ENCODE measurements at places on chromosomes 3 and 15.

DNA sequence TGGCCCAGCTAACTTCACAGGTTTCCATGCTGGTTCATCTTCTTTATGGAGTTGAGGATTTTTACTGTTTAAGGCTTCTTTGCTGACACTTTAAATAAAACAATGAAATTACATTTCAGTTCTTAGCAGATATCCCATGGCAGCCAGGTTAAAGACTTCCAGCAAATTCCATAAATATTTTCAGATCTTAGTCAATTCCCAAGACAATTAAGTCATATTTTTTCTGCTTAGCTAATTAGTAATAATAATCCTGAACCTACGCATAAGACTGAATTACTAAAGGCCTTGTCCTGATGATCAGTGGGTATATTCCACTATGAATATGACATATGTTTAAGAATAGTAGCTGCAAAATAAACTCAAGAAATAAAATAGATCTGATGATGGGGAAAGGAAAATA is 83.3 kb downstream of the NR2E3 start:
- no peak for DNase-seq

- no peak for DNase-seq
Measured at GRCh38 chr3:98980915-98981596, 79.6 kb upstream of the DCBLD2 start.

GRCh38 chr3:34132069-34132692 is 333.8 kb downstream of the PDCD6IP start:
- no peak for DNase-seq

DNA sequence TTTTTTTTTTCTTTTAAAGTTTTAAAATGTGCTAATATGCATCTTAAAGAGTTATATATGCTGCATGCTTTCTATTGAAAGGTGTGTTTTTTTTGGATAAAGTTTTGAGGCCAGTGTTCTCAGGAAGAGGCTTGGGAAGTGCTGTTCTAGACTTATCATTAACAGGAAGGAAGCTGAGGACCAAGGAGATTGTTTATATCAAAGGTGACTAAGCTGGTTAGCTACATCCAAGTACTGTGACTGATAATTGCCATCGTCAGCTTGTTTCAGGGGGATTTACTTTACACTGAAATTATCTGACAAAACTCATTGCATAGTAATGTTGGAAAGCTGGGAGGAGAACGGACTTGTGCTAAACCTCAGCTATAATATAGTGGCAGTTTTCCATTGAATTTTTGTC is 36.3 kb upstream of the UTS2B start:
- no peak for DNase-seq

- DNase-seq: no peak
Measured at GRCh38 chr3:39550354-39551051, 83.0 kb downstream of the MOBP start.

GRCh38 chr3:179088306-179088705 is 16.7 kb upstream of the ZMAT3 start:
- DNase-seq: no peak

DNA sequence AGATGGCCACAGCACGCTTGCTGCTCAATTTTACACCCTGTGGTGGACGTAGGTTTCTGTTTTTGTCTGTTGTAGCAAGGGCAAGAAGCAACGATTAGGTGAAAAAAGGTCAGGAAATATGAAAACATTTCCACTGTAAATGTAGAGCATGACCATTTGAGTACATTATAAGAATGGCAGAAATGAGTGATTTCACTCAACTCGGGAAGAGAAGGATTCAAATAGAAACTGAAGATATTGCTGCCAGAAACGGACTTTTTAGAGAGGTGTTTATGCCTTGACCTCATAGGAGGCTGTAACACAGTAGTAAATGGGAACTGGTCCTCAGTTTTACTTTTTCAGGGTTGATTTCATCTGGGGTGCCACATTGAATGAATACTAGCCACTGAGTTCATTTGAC is 33.1 kb upstream of the GASK1A start:
- no peak for DNase-seq

DNA sequence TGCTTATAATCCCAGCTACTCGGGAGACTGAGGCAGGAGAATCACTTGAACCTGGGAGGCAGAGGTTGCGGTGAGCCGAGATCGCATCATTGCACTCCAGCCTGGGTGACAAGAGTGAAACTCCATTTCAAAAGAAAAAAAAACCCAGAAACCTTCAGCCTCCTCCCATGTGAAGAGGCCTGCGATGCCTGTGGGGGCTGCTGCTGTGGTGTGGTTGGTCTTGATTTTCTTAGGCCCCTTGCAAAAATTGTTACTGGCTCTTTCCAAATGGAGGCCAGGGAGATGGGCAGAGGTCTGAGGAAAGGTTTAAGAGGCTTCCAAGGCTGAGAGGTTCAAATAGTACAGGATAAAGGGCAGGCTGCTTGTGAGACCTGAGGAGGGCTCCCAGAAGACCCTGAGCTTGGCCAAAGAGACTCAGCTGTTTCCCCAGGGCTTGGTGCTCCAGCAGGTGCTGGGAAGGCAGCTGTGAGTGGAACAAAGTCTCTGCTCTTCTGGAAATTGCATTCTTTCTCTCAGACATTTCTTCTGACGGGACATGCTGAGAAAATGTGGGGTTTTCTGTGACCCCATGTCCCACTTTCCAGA is 18.4 kb downstream of the GCSAM start:
- DNase-seq: no peak

GRCh38 chr3:135992072-135992471 is 26.5 kb downstream of the PPP2R3A start:
- no peak for DNase-seq

GRCh38 chr3:52554026-52554755 is 17.8 kb downstream of the UQCC5 start:
- no peak for DNase-seq

DNA sequence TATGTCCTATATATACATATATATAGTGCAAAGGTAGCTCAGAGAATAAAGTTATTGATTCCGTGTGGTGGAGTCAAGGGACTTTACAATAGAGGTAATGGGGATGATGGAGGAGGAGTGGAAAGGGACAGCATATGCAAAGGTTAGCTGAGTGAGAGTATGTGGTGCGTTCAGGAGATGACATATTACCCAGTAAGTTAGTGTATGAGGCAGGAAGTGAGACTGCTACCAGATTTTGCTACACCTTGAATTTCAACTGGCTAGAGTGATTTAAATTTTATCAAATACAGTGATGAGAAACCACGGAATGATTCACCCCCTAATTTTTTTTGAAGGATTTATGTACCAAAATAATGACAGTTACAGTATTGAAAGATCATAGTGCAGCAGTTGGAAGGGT is 2.8 kb downstream of the ACTL6A start:
- DNase-seq: no peak

DNA sequence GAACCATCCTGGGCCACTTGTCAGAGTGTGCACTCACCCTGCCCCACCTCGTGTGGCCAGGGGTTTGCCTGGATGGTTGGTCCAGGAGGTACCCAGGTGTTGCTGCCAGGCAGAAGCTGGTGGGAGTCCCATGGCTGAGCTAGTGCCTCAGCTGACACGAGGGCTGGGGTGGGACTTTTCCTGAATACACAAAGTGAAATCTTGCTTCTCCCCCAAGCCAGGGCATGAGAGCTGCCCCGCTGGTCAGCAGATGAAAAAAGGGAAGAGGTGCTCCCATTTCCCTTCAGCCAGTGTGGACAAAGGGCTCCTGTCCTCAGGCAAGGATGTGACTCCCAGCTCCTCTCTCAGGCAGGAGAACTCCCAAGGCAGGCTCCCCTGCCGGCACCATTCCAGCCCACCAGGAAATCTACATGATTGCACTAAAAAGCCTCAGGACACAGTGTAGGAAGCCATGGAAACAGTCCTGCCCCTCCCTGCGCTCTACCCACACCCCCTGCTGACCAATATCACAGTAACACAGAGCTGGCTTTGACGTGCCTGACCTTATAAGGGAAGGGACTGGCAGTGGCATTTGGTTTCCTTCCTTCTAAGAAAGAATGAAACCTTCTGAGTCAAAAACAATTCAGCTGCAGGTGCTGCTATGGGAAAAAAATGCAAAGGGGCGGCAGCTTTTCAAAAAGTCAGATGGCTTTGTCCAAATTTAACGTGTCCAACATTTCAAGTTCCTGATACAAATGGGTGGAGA is 33.9 kb downstream of the MYO5C start:
- peak; percentile 67 for DNase-seq

DNA sequence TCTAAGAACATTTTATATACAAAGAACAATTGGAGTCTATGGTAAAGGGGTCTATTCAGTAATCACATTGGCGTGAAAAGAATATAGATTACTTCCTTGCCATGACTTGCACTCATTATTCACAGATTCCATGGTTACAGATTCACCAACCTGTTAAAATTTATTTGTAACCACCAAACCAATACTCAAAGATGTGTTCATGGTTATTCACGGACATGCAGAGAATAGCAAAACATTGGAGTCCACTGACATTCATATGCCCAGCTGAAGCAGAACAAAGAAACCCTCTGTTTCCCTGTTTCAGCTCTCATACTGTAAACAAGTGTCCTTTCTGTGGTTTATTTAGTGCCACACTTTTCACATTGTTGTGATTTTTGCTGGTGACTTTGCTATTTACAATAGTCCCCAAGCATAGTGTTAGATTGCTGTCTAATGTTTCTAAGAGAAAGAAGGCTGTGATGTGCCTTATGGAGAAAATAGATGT is 185.8 kb upstream of the TTC14 start:
- DNase-seq: no peak

- DNase-seq: no peak
Measured at GRCh38 chr3:33426068-33426467, 14.1 kb downstream of the UBP1 start.

GRCh38 chr3:104952146-104952972 is 414.4 kb upstream of the ALCAM start:
- no peak for DNase-seq

- DNase-seq: no peak
Measured at GRCh38 chr3:145094355-145094941, 1066.5 kb downstream of the PLOD2 start.

DNA sequence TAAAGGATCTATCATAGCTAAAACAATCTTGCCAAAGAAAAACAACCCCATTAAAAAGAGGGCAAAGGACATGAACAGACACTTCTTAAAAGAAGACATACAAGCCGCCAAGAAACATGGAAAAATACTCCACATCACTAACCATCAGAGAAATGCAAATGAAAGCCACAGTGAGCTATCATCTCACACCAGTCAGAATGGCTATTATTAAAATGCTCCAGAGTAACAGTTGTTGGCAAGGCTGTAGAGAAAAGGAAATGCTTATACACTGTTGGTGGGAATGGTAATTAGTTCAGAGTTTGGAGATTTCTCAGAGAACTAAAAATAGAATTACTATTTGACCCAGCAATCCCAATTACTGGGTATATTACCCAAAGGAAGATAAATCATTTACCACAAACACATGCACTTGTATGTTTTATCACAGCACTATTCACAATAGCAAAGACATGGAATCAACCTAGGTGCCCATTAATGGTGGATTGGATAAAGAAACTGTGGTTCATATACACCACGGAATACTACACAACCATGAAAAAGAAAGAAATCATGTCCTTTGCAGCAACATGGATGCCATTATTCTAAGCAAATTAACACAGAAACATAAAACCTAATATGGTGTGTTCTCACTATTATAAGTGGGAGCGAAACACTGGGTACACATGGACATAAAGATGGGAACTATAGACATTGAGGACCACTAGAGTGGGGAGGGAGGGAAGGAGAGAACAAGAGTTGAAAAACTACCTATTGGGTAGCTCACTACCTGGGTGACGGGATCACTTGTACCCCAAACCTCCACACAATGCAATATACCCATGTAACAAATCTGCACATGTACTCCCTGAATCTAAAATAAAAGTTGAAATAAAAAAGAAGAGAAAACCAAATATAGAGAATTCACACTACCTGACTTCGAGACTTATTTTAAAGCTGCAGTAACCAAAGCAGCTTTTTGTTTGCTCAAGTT is 32.6 kb downstream of the ITGA11 start:
- DNase-seq: no peak

GRCh38 chr15:81338170-81339007 is 14.4 kb upstream of the STARD5 start:
- no peak for DNase-seq

DNA sequence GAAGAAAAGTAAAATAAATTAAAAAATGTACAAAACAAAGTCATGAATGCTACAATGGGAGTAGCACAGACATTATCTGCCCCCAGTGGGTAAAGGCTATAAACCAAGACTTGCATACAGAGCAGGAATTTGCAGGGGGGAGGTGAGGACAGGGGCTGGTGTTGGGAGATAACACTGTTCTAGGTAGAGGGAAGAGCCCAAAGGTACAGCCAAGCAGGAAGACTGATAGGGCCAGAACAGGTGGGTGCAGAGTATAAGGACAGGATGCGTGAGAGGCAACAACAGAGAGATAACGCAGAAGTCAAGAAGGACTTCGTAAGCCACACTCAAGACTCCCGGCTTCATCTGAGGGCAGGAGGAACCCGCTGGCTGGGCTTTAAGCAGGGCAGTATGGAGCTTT is 146.5 kb downstream of the CTNNB1 start:
- no peak for DNase-seq

- DNase-seq: no peak
Measured at GRCh38 chr3:130609166-130609979, 92.4 kb downstream of the COL6A6 start.

- DNase-seq: no peak
Measured at GRCh38 chr3:66142079-66142478, 78.7 kb upstream of the SLC25A26 start.

DNA sequence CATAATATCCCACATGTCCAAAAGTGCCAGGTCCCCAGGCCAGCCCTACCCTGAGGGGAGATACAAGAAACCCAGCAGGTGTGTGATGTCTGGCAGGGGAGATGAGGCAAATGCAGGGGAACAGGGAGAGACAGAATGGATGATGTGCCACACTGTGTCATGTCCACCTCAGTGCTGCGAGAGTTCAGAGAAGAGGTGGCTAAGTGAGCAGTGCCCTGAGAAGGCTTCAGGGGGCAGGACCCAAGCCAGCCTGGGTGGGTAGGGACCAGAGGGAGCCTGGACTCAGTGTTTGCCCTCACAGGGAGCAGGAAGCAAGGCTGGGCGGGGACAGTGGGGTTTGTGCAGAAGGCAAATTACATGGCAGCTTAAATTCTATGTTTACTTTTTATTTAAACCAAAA is 61.2 kb downstream of the KLHL6 start:
- DNase-seq: no peak

DNA sequence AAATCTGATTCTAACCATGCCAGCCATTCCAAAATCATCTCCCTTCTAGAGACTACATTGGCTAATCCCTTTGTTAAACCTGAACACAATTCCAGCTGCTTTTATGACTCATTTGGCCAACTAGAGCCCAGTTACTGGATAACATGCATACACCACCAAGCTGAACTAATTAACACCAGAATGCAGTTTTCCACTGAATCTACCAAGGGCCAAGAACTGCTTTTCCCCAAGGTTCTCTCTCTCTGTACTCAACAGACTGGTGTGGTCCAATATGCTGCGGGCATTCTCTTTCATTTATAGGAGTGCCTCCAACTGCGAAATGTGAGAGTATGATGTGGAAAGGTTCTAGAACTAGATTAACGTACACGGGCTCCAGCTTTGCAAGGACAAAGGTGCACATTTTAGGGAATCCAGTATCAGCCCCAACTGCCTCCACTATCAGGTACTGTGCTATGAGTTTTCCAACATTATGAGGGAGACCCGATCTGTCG is 1.5 kb downstream of the CHSY1 start:
- DNase-seq: no peak

Data from stimulated activated CD4-positive, alpha-beta T cell treated with anti-CD3 and anti-CD28 coated beads, Interleukin-15, amount 100 ng/mL, for 48 hours (primary cell).